ENCODE measurements at places on chromosomes 13 and 19.

- DNase-seq, result no peak
Observed at GRCh38 chr13:102328909-102329308, 72.9 kb downstream of the FGF14 start.

- DNase-seq, result no peak
Observed at GRCh38 chr19:38692458-38693379, 45.3 kb downstream of the ACTN4 start.

- no peak for DNase-seq
Observed at GRCh38 chr19:35081201-35081600, 34.4 kb upstream of the FXYD3 start.

DNA sequence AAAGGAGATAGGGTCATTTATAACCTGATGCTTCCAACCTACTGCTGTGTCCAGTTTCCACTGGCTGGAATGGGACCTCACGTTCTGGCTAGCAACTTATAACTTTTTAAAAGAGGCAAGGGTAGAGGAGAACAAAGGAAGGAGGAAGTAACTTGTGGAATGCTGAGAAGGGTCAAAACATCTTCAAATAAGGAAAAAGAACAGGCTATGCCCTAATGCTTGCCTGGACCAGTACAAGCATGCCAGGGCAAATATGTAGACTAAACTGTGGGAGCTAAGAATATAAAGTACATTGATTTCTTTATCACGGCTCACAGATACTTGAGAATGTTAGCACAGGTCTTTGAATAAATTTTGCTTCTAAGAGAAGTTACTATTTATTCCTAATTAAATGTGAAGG lies 1.5 kb upstream of the ZNF561 start:
- no peak for DNase-seq

GRCh38 chr13:94583926-94584325 lies 12.0 kb downstream of the TGDS start:
- no peak for DNase-seq

GRCh38 chr19:33343301-33343700 lies 30.2 kb upstream of the CEBPG start:
- DNase-seq, result no peak

DNA sequence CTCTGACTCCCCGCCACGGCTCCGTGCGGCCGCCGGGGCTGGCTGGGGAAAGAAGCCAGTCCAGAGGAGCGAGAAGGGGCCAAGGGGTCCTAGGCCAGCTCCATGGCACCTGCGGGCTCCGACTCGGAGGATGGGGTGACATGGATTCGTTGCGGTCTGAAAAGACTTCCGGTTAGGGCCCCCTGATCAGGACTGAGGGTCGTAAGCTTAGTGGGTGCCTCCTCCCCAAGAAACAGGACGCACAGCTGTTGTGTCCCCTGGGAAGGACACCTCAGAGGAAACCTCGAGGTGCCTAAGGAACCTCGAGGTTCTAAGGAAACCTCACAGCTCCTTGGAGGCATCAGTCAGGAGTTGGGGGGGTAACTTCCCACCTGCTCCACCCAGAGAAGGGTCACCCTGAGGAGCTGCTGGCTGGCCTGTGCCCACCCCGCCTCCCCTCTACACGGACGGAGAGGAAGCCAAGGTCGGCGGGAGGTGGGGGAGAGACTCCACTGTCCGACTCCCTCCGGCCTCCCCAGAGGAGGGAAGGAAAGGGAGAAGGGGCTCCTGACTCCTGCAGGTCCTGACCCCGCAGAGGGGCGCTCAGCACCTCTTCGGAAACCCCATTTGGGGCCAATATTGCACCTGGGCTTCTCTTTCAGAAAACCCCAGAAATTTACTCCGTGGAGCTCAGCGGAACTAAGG lies 855 bp downstream of the ATP12A start:
- DNase-seq, result no peak

- no peak for DNase-seq
Observed at GRCh38 chr19:48147597-48148175, 22.5 kb downstream of the LIG1 start.

DNA sequence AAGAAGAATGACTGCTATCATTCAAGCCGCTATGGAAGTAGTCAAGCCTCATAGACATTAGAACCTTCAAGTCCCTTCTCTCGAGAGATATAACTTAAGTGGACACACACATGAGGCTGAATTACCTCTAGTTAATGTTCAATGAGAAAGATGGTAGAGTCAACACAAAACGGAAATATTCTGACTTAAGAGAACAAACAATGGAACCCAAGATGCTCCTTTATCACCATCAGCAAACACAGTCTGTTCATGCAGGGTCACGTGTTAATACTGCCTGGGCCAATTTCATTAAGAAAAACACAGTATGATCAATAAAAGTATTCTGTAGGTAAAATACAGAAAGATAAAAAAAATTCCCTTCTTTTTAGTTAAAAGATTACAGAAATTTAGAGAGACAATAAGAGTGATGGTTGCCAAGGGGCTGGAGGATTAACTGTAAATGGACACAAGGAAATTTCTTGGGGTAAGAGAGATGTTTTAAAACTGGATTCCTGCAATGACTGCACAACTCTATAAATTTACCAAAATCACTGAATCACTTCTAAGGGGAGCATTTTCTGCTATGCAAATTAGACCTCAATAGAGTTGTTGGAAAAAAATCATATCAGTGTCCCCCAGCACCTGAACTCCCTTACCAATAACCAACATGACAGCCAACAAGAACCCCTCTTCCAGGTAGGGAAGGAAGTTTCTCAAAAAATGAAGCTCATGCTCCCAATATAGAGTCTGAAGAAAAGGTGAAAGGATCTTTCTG lies 256.6 kb downstream of the ABCC4 start:
- no peak for DNase-seq

GRCh38 chr13:88919970-88920628 lies 1248.9 kb downstream of the SLITRK5 start:
- peak; percentile 6 for DNase-seq

GRCh38 chr13:113814435-113814821 lies 49.4 kb downstream of the GAS6 start:
- DNase-seq, result no peak

- DNase-seq, result no peak
Observed at GRCh38 chr13:42649141-42649540, 75.2 kb downstream of the TNFSF11 start.

DNA sequence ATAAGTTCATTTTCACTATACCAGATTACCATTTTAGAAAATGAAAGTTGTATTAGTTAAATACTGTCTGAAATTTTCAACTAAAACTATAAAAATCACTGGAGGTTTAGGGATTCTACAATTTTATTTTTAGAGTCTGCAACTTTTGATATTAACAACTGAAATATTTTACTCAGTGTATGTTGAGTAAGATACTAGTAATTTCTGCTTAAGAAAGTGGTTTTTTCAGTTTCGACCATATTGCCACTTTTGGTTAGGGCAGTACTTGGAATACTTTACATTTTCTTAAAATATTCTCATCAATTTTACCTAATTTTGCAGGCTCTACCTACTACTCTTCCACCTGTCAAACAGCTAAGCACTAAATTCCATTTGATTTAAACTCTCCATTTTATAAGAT lies 59.6 kb downstream of the KCNRG start:
- no peak for DNase-seq

DNA sequence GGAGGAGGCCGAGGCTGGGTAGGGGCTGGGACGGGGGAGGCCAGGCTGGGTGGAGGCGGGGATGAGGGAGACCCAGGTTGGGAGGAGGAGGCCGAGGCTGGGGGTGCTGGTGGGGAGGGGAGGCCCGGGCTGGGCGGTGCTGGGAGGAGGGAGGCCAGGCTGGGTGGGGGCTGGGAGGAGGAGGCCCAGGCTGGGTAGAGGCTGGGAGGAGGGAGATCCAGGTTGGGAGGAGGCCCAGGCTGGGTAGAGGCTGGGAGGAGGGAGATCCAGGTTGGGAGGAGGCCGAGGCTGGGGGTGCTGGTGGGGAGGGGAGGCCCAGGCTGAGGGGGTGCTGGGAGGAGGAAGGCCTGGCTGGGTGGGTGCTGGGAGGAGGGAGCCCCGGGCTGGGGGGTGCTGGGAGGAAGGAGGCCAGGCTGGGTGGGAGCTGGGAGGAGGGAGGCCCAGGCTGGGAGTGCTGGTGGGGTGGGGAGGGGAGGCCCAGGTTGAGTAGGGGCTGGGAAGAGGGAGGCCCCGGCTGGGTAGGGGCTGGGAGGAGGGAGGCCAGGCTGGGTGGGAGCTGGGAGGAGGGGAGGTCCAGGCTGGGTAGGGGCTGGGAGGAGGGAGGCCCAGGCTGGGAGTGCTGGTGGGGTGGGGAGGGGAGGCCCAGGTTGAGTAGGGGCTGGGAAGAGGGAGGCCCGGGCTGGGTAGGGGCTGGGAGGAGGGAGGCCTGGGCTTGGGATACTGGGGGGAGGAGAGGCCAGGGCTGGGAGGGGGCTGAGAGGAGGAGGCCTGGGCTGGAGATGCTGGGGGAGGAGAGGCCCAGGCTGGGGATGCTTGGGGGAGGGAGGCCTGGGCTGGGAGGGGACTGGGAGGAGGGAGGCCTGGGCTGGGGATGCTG lies 10.7 kb downstream of the TPGS1 start:
- DNase-seq, result no peak

GRCh38 chr19:13014101-13014920 lies 19.0 kb downstream of the NFIX start:
- DNase-seq, result no peak

- DNase-seq, result no peak
Observed at GRCh38 chr19:38743394-38744297, 628 bp downstream of the CAPN12 start.

- no peak for DNase-seq
Observed at GRCh38 chr13:33860526-33860925, 42.6 kb downstream of the RFC3 start.

GRCh38 chr13:75326173-75327134 lies 155.5 kb downstream of the TBC1D4 start:
- peak; percentile 48 for DNase-seq

DNA sequence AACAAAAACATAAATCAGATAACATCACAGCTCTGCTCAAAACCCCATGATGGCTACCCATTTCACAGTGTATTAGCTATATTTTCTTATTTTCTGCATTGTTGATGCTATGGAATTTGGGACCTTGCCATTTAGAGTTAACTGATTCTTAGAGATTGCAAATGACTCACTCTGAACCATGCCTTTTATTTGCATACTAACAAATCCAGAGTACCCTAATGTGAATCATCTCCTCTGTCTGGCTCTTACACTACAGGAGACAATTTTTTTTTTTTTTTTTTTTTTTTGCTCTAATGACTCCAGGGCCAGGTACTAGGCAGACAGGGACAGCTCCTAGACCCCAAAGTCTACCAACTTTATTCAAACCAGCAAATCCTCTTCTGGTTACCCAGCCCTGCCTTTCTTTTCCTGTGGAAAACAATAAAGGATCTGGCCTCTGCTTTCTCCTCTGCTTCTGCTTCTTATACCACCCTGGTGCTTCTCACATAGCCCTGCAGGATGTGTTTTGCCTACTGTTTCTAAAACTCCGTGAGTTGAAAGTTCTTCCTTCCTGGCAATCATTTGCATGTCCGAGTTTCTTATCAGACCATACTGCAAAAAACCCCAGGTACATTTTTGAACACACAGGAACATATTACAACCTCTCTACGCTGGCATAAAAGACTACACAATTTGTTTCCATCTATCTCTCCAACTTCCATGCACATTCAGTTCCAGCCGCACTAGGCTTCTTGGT lies 10.6 kb upstream of the ZNF460 start:
- no peak for DNase-seq

GRCh38 chr13:65540175-65540574 lies 1690.0 kb downstream of the PCDH9 start:
- no peak for DNase-seq

- no peak for DNase-seq
Observed at GRCh38 chr19:5136073-5136855, 167.4 kb downstream of the KDM4B start.

GRCh38 chr13:75913925-75914324 lies 277.8 kb downstream of the LMO7 start:
- no peak for DNase-seq

- no peak for DNase-seq
Observed at GRCh38 chr13:19178901-19179593, 2.6 kb downstream of the TUBA3C start.

DNA sequence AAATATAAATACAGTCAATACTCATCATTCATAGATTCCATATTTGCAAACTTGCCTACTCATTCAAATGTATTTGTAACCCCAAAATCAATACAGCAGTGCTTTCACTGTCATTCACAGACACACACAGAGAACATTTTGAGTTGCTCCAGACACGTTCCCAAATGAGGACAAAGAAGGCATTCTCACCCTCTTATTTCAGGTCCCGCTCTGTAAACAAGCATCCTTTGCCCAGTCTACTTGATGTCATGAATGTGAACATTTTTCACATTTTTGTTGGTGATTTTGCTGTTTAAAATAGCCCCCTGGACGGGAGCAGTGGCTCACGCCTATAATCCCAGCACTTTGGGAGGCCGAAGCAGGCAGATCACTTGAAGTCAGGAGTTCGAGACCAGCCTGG lies 15.5 kb downstream of the C19orf47 start:
- DNase-seq, result no peak

DNA sequence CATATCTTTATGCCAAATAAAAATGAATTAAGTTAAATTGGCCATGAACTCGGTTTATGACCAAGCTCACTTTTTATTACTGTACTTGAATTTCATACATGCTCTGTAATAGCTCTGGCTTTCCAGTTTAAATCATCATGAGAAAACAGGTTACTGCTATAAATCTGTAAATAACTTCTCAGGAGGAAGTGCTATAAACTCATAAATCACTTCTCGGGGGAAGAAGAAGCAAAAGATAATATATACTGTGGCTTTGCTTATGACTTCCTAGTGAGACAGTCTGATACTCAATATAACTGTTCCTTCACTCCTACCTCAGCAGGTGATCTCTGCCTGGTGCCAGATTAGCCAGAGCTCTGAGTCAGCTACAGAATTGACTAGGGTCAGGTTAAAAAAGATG lies 12.5 kb downstream of the SUPT20H start:
- DNase-seq, result no peak

- DNase-seq, result no peak
Observed at GRCh38 chr19:44623626-44624025, 10.3 kb downstream of the IGSF23 start.

DNA sequence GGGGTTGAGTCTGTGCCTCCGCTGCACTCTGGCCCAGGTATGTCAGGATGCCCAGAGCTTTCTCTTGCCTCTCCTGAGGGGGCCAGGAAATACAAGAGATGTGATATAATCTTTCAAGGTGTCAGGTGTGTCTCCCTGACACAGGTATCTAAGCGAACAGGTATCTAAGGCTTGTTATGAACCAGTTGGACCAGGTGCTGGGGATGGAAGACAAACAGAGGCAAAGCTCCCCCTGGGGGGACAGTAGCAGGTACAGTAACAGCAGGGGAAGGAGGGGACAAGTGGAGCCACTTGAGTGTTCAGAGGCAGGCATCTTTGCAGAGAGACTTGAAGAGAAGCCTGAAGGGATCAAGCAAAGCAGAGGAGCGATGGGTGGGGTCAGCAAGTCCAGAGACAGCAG lies 2.6 kb downstream of the LENG1 start:
- DNase-seq, result no peak

Measured in stimulated activated CD4-positive, alpha-beta T cell treated with anti-CD3 and anti-CD28 coated beads, Interleukin-15, amount 100 ng/mL, for 48 hours (primary cell).